Activated naive CD4-positive, alpha-beta T cell (primary cell): ENCODE measurements at places on chromosomes 12 and 14.

DNA sequence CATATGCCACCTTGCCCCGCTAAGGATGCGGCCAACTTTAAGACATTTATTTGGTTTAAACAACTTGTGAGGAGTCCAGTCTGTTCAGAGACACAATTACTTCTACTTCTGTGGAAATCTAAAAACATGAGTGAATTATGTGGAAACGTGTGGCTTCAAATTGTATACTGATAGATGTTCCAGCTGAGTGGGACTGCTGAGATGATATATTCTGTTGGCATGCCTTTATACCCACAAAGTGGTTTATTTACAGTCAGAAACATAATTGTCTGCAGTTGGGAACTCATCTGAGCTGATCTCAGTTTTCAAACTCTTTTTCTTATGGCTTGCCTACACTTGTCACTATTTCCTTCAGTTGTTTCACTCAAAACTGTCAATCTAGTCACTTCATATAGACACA, 67.8 kb downstream of the FLRT2 start:
- no peak for DNase-seq

DNA sequence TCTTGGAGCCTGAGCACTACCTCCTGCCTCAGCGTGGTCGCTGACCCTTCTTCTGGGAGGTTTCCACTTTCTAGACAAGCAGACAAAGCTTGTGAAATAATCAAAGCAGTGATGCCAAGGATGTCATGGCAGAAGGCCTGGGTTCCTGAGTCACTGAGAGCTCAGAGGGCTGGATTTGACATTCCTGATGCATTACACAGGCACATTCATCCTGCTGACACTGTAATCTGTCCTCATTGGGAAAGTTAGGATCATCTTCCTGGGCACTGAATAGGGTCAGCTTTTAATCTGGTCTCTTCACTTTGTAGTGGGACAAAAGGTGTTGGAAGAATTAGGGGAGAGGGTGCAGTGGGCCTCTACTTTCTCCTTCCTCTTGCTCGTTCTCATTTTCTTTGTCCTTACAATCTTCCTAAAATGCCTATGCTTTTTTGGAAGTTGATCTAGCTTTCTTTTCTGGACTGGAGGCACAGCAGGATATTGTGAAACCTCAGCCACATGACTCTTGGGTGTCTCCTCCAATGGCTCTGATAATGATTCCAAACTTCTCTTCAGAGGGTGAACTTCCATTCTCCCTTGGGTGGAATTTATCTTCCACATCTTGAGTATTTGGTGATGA, 29.6 kb downstream of the EEA1 start:
- DNase-seq = no peak

- DNase-seq = no peak
These were observed 14.1 kb downstream of the PYROXD1 start for GRCh38 chr12:21451529-21451928.

DNA sequence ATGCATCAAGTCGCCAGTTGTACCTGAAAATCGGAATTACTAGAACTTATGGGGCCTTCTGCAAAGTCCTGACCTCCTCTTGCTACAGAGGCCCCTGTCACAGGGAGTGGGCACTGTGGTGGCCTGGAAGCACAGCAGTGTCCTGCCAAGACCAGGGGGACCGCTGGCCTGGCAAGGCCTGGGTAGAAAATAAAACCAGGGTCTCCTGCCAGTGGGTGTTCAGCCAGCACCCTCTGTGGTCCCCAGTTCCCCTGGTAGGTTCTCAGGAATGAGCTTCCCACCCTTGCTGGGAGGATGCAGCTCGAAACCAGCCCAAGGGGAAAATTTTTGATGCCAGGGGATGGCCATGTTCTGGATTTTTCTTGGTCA, 43.9 kb downstream of the RIN3 start:
- no peak for DNase-seq

DNA sequence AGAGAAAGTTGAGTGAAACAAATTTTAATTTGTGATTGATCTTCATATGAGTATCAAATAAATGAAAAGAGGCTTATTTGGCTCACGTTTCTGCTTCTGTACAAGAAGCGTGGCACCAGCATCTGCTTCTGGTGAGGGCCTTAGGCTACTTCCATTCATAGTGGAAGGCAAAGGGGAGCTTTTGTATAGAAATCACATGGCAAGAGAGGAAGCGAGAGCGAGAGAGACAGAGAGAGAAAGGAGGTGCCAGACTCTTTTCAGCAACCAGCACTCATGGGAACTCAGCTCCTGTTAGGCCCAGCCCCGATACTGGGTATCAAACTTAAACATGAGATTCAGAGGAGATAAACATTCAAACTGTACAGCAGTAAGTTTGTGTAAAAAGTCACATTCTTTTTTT, 121.4 kb downstream of the SYNE2 start:
- no peak for DNase-seq

- no peak for DNase-seq
These were observed 134.2 kb upstream of the SLCO1C1 start for GRCh38 chr12:20560935-20561334.

GRCh38 chr12:113039911-113040445, 16.6 kb upstream of the DTX1 start:
- DNase-seq = no peak

- DNase-seq = no peak
These were observed 213.4 kb downstream of the EGLN3 start for GRCh38 chr14:33737446-33737845.

- no peak for DNase-seq
These were observed 132.3 kb downstream of the CCDC59 start for GRCh38 chr12:82225871-82226270.

DNA sequence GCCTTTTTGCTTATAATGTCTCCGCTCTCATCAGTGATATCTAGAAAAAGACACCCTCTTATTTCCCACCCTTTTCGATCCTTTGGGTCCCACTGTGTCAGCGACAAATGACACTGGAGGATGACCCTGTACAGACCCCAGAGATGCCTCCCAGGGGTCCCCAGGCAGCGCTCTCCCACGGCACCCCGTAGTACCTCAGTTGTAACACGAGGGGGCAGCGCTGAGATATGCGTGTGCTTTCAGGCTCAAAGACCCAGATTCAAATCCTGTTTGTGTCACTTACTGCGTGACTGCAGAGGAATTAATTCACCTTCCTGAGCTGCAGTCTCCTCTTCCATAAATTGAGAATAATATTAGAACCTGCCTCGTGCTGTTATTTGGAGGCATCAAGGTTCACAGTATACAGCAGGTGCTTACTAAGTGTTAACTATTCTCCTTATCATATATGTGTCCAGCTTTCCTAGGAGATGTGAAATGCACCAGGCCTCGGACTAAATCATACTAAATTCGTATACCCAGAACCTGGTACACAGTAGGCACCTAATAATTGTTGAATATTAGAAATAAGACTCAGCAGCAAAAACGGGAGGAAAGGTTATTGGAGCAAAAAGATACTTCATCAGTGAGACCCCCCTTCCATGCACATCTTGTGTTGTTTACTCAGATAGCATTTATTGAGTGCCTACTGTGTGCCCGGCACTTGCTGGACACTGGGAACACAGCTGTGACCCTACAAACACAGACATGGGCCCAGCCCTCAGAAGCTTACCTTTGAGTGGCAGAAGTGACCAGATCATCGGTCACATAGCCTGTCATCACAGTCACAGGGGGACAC, 99.9 kb downstream of the PHETA1 start:
- DNase-seq = no peak

- DNase-seq = no peak
These were observed 53.1 kb upstream of the CCDC175 start for GRCh38 chr14:59629444-59630287.

- DNase-seq = no peak
These were observed 9.9 kb upstream of the GOLGA3 start for GRCh38 chr12:132838410-132839080.

DNA sequence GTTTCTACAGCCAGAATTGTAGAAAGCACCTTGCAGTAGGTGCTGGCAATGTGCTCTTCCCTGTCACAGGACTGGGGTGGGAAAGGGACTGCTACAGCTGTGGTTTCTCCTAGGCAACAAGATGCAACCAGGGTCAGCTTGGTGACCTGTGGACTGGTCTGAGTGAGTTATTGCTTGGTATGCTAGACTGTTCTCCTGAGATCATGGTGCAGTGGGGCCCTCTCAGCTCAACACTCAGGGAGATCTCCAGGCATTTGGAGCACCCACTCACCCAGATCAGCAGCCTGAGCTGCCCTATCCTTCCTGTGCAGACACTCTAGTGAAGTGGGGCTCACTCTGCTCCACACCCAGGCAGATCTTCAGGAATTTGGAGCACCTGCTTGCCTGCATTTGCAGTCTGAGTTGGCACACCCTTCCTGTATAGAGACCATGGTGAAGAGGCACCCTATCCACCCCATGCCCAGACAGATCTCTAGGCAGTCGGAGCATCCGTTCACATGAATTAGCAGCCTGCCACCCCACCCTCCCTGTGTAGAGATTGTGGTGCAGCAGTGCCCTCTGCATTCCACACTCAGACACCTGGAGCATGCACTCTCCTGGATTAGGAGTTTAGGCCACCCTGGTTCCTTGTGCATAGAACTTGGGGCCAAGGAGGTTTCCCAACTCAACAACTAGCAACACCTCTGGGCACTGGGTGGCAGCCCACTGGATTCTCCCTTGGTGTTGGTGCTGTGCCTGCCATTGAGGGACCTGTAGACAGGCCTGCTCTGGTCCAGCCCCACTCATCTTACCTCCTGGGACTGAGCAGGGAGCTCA, 3.8 kb upstream of the FAM186B start:
- DNase-seq = no peak

DNA sequence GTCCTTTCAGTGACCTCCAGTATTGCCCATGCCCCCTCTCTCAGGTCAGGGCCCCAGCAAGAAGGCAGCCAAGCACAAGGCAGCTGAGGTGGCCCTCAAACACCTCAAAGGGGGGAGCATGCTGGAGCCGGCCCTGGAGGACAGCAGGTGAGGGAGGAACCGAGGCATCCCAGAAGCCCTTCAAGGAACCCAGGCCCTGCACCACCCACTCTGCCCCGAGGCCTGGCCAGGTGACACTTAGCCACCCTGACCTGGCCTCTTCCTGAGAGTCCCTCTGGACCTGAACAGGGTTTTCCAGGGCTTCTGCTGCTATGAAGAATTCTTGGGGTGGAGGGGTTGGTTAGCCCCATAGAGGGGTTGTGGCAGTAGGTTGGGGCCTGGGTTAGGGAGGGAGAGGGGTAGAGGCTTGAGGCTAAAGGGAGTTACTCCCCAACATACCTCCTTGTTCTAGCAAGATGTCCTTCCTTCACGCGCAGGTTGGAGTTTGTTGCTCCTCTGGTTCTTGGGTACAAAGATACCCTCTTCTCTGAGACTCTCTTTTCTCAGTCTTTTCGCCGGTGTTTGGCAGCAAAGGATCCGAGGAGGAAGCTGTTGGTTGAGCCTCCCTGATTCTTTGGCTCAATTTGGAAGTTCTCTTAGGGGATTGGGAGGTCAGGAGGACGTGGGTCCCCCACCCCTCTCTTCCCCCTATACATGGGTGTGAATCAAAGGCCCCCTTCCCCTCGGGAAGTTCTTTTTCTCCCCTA, 2.1 kb downstream of the TARBP2 start:
- no peak for DNase-seq

DNA sequence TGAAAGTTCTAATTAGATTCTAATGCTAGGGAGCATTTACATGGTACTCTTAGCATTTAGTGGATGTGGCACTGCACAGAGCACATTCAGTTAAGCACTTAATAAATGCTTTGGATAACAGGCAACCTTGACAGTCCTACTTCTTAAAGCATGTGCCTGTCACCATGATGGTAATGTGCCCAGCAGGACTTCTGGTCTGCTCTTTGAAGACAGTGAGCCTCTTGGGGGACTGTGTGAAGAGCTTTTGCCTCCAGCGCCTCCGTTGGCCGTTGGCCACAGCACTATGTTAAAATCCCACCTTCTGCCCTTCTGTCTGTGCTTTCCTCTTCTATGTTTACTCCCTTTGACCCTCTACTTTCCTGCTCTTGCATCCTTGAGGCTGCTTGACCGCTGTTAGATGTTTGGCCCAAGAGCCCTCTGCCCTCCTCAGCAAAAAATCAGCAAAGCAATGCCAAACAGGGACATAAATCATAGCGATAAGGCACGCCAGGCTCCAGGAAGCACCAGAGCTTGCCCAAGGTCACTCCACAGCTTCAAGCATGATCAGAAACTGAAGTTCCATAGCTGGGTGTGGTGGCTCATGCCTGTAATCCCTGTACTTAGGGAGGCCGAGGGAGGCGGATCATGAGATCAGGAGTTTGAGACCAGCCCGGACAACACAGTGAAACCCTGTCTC, 8.3 kb downstream of the CDKL1 start:
- DNase-seq = no peak

GRCh38 chr12:24494401-24494800, 454.5 kb downstream of the BCAT1 start:
- no peak for DNase-seq

- DNase-seq = no peak
These were observed 942 bp downstream of the ZC2HC1C start for GRCh38 chr14:75070383-75070782.

DNA sequence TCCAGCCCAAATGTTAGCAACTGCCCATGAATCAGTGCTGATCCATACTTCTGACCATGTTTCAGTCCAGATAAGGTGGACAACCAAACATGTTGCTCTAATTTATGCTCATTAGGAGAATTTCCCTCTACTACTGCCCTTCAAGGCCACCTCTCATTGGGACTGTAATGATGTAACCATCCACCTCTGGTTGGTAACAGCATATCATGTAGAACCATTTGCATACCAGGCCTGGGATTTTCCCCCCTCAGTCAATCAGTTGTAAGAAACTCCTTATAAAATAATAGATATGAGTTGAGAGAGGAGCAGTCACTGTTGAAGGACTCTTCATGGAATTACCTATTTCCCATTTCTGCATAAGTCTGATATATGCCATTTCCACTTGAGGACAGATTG, 17.8 kb upstream of the YAF2 start:
- no peak for DNase-seq

GRCh38 chr12:66132408-66132807, 1.9 kb upstream of the LLPH start:
- no peak for DNase-seq

DNA sequence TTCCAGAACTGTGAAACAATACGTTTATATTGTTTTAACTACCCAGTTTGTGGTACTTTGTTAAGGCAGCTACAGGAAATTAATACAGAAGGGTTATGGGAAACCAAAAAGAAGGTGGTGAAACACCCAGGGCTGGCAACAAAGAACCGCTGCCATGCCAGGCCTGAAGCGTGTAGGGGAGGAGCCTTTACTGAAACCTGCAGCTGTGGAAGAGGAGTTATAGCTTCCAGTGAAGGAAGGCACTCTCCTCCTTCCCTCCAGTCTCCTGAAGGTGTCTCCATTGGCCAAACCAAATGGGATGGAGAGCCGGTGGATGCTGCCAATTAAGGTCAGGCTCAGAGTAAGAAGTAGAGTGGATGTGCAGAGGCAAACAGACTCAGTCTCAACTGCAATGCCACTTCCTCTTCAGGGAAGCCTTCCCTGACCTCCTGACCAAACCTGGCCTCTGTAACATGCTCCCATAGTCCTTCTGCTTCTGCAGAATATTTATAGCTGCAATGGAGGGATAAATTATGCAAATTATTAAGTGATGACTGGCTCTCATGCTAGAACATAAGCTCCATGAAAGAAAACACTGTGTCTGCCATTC, 168.3 kb downstream of the DAD1 start:
- DNase-seq = no peak
